Esophagus squamous epithelium (tissue), 5 donors: ENCODE measurements at places on chromosomes 3 and 15.

- DNase-seq = no peak
These were observed 16.5 kb downstream of the LRRC58 start for GRCh38 chr3:120332646-120333045.

- DNase-seq = no peak
These were observed 66.0 kb downstream of the CRTC3 start for GRCh38 chr15:90595763-90596155.

DNA sequence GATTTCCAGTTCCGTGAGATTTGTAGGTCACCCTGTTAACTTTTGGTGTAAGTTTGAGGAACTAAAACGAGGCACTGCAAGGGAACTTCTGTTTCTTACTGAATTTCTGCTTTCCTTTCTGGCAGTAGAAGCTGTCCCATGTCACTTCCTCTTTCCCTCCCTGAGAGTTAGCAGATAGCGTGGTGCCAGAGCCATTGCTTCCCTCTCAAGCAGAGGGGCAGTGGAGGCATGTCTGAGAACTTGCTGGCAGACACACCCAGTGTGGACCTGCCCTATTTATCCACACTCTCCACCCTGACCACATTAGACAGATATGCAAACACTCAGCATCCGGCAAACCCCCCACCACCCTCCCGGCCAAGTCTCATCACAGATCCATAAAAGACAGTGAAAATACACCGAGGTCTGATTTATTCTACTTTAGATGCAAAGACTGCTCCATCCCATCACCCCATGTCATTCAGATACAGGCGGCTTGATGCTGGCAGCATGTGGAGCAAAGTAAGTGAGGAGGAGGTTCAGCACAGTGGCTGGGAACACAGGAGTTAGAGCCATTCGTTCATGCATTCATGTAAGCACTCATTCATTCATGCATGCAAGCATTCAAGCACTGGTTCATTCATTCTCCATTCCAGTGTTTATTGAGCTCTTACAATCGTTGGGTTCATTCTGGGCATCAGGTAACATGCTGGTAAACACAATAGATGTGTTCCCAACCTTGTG, 324.7 kb downstream of the SHQ1 start:
- DNase-seq = no peak

DNA sequence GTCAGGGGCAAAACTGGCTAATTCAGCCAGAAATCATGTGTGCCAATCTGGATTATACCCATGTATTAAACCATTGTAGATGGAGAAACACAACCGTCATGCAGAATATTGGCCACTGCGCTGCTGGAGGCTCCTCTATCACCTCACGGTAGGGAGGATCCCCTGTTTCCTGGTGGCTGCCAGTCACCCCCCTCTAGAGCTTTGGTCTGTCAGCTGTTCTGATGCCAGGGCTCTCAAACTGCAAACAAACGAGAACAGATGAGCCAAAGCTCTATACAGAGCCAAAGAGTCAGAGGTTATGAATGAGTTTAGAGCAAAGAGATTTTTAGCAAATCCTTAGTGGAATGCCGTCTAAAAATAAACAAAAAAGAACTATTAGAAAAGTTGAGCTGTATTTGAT, 62.5 kb downstream of the IL20RB start:
- no peak for DNase-seq

GRCh38 chr15:92921215-92922131, 21.3 kb downstream of the CHD2 start:
- DNase-seq = no peak

- DNase-seq = no peak
These were observed 131.4 kb upstream of the IGSF10 start for GRCh38 chr3:151592287-151592686.

DNA sequence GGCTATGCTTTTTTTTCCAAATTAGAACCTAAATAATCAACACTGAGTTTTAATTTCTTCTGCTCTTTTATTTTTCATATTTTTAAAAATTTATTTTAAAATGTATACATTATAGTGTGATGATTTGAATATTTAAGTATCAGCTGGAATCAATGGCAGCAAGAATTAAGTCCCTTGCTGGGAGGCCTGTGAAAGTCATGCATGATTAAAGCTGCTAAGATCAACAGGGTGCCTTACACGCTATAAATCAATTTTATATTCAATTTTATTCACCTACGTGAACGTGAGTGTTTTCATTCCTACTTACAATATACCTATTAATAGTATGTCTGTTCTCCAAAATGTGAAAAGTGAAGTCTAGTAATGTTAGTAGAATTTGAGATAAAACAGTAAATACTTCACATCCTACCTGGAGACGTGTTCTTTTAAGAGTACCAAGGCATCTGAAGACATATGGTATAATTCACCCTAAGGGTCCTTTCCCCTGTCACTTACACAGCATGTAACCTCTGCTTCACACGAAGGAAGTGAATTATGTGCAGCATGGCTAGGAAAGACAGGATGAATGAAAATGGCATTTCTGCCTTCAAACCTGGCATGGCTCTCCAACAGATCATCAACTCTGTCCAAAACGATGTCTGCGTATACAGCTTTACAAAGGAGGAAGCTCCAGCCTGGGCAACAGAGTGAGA, 640.4 kb upstream of the ROBO1 start:
- DNase-seq = no peak

GRCh38 chr15:31158858-31159569, 57.5 kb upstream of the TRPM1 start:
- no peak for DNase-seq

- no peak for DNase-seq
These were observed 60.2 kb downstream of the SCN5A start for GRCh38 chr3:38588995-38589937.

- no peak for DNase-seq
These were observed 5.9 kb downstream of the SYNM start for GRCh38 chr15:99110581-99111320.
